Astrocyte (in vitro differentiated cells and primary cell): ENCODE measurements at places on chromosomes 2 and 18. TPM values are rescaled to one million over a fixed set of nuclear protein-coding genes. Genes with fewer than 3 reads are reported as not detected.
A peak's percentile ranks its signal among the peaks of the same experiment; 100 is the strongest.

Gene CREG2
- total RNA-seq = 0.11 TPM in 1 of 2 replicates, not detected in the other

Gene NPHP1
- 3.3 and 4.9 TPM in 2 replicates for total RNA-seq

Gene FOXD4L1
- not detected in 2 replicates for total RNA-seq

Gene NYAP2
- total RNA-seq = 0.14 and 0.19 TPM in 2 replicates

Gene CHN1
- total RNA-seq = 23.9 and 28.8 TPM in 2 replicates

Gene CHRND
- total RNA-seq = not detected in 2 replicates

Gene PCARE
- not detected in 2 replicates for total RNA-seq

Gene THSD7B
- total RNA-seq = 0.14 and 0.18 TPM in 2 replicates

Gene TEX44
- total RNA-seq = not detected in 2 replicates

Gene PRKAG3
- total RNA-seq = not detected in 2 replicates

DNA sequence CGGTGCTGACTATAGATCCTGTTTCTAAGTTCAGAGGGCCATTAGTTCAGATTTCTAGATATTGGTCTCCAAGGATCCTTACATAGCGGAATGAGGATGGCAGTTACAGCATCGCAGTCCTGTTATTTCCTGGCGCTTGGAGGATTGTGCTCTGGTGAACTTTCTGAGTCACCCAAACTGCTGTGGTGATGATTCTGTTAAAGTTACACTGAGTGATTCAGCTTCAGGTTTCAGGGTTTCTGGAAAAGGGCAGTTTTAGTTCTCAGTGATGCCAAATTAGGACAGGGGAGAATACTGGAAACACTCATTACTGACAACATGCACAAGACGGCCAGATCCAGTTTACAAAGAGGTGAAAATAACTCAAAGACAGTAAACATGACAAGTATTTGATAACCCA lies 52.1 kb upstream of the ANKRD62 start:
- no peaks in the 10 kb centered on the region for H3K27me3 ChIP-seq
- no peak overlapping the region for H3K4me3 ChIP-seq
- H3K4me1 ChIP-seq = peaks cover 12% of the 10 kb centered on the region
- peak overlapping the region; percentile 35 for H3K27ac ChIP-seq
- no peaks in the 10 kb centered on the region for H3K36me3 ChIP-seq

GRCh38 chr2:12672711-12673315 lies 43.9 kb upstream of the TRIB2 start:
- DNase-seq = no peak
- H3K27me3 ChIP-seq = no peaks in the 10 kb centered on the region
- peaks cover 4% of the 10 kb centered on the region for H3K4me1 ChIP-seq
- no peaks in the 10 kb centered on the region for H3K36me3 ChIP-seq
- H3K27ac ChIP-seq = no peak overlapping the region

DNA sequence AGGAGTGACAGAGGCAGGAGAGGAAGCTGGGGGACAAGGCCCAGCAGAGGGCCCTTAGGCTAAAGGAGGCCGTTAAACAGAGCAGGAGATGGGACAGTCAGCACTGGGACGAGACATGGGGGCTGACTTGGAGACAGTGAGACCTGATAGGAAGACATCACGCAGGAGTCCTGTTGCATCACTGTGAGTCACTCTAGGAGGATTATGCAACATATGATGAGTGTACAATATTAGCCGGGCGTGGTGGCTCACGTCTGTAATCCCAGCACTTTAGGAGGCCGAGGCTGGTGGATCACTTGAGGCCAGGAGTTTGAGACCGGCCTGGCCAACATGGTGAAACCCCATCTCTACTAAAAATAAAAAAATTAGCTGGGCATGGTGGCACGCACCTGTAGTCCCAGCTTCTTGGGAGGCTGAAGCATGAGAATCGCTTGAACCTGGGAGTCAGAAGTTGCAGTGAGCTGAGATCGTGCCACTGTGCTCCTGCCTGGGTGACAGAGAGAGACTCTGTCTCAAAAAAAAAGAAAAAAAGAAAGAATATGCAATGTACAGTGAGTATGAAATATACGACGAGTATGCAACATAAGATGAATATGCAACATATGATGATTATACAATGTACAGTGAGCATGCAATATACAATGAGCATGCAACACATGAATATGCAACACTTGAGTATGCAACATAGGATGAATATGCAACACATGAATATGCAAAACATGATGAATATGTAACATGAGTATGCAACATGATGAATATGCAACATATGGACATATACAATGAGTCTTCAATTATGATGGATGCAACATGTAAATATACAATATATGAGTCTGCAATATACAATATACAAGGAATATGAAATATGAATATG lies 83.3 kb upstream of the ID2 start:
- H3K36me3 ChIP-seq = no peaks in the 10 kb centered on the region
- DNase-seq = peak; percentile 87
- H3K4me3 ChIP-seq = no peak overlapping the region
- no peaks in the 10 kb centered on the region for H3K4me1 ChIP-seq
- peak overlapping the region; percentile 4 for H3K27ac ChIP-seq
- no peaks in the 10 kb centered on the region for H3K27me3 ChIP-seq

DNA sequence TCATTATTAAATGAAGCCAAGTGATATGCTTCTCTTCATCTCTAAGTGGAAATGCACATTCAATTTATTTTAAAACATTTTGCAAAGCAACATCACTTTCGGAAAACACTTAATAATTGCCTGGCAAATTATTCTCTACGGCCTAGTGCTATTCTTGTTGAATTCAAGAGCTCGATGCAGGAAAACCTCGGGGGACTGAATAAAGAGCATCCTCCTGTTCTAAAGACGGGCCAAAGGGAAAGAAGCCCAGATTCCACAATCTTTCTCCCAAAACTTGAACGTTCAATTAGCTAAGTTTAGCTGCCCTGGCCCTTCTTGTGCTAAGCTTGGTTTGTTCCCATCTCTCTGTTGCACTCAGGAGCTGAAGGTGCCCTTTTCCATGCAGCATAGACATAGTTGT lies 23.2 kb upstream of the SEH1L start:
- no peaks in the 10 kb centered on the region for H3K4me1 ChIP-seq
- no peak overlapping the region for H3K4me3 ChIP-seq
- H3K36me3 ChIP-seq = no peaks in the 10 kb centered on the region

DNA sequence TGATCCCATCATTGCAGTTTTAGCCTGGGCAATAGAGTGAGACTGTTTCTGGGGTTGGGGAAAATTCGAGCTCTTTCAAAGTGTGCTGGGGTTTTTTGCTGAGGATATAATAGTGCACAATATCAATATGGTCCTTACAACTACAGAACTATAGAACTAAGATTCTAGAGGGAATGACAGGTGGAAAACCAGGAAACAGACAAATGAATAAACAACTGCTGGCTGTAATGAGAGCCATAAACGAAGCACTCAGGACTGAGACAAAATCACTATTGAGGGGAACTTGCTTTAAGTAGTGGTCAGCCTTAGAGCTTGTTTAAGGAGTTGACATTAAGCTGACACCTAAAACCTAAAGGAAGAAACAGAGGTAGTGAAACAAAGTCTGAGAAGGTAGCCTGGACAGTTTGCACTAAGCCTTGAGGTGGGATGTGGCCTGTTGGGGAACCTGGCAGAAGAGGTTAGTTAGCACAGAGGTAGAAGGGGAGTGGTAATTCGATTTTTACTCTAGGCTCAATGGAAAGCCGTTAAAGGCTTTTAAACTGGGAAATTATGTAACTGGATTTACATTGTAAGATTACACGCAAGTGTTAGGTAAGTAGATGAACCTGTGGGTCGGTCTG lies 33.8 kb downstream of the LCLAT1 start:
- no peak overlapping the region for H3K27ac ChIP-seq
- no peaks in the 10 kb centered on the region for H3K4me1 ChIP-seq
- no peak for DNase-seq
- H3K36me3 ChIP-seq = no peaks in the 10 kb centered on the region
- no peak overlapping the region for H3K4me3 ChIP-seq
- H3K27me3 ChIP-seq = no peaks in the 10 kb centered on the region

GRCh38 chr2:162017233-162017632 lies 56.8 kb downstream of the DPP4 start:
- no peaks in the 10 kb centered on the region for H3K27me3 ChIP-seq
- no peaks in the 10 kb centered on the region for H3K4me1 ChIP-seq
- DNase-seq = no peak
- H3K4me3 ChIP-seq = no peak overlapping the region
- no peaks in the 10 kb centered on the region for H3K36me3 ChIP-seq

GRCh38 chr18:845152-845819 lies 33.2 kb upstream of the YES1 start:
- H3K27me3 ChIP-seq = no peaks in the 10 kb centered on the region
- DNase-seq = peak; percentile 83
- no peak overlapping the region for H3K27ac ChIP-seq

DNA sequence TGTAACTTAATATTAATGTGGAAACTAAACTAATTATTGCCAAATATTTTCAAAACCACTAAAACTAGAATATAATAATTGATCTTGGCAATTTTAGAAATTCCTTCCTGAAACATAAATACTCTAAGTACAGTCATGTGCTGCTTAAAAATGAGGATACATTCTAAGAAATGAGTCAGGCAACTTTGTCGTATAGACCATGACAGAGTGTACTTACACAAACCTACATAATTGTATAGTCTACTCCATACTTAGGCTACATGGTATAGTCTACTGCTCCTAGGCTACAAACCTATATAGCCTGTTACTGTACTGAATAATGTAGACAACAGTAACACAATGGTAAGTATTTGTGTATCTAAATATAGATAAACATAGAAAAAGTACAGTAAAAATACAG lies 27.6 kb downstream of the FEZ2 start:
- H3K27ac ChIP-seq = peak overlapping the region; percentile 28
- H3K4me1 ChIP-seq = peaks cover 24% of the 10 kb centered on the region
- DNase-seq = no peak
- H3K36me3 ChIP-seq = peaks cover 18% of the 10 kb centered on the region
- no peak overlapping the region for H3K4me3 ChIP-seq
- H3K27me3 ChIP-seq = no peaks in the 10 kb centered on the region

GRCh38 chr2:96553176-96553956 lies 16.8 kb downstream of the ARID5A start:
- no peaks in the 10 kb centered on the region for H3K27me3 ChIP-seq
- peaks cover 11% of the 10 kb centered on the region for H3K4me1 ChIP-seq
